Fibroblast of the conjunctiva (primary cell): ENCODE measurements at places on chromosomes 2 and 18.

- DNase-seq = no peak
Measured at GRCh38 chr2:27866237-27866636, 23.9 kb downstream of the RBKS start.

GRCh38 chr2:194526121-194526520, 1130.9 kb upstream of the SLC39A10 start:
- no peak for DNase-seq

DNA sequence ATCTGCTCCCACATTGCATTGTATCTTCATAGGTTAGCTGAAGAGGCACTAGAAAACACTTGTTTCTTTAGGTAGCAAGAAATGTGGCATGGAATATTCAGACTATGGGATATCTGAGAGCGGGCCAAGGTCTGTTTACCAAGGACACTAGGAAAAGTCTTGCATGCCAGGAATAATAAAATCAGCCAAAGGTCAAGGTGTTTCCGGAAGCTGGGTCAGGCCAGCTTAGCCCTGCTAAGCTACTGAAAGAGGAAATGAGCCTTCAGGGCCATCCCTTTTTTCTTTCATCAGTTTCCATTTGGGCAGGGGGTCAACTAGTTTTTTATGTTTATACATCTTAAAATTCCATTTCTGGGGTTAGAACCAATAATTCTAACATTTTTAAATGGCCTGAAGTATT, 101.1 kb downstream of the DPP4 start:
- DNase-seq = no peak

DNA sequence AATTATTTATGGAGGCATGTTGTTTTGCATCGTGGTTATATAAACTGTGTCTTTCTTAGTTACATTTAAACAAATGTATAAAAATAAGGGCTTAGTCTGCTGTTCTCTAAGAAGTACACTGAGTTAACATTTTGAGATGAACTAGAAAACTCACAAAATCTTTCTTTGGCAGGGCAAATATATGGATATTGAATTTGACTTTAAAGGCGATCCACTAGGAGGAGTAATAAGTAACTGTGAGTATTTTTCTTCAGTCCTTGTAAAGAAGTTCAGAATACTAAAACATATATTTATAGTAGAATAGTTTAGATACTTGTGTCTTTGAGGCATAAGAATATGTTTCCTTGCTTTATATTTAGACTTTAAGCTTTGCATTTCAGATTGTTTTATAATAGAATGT, 104.8 kb downstream of the MYO1B start:
- DNase-seq = no peak

DNA sequence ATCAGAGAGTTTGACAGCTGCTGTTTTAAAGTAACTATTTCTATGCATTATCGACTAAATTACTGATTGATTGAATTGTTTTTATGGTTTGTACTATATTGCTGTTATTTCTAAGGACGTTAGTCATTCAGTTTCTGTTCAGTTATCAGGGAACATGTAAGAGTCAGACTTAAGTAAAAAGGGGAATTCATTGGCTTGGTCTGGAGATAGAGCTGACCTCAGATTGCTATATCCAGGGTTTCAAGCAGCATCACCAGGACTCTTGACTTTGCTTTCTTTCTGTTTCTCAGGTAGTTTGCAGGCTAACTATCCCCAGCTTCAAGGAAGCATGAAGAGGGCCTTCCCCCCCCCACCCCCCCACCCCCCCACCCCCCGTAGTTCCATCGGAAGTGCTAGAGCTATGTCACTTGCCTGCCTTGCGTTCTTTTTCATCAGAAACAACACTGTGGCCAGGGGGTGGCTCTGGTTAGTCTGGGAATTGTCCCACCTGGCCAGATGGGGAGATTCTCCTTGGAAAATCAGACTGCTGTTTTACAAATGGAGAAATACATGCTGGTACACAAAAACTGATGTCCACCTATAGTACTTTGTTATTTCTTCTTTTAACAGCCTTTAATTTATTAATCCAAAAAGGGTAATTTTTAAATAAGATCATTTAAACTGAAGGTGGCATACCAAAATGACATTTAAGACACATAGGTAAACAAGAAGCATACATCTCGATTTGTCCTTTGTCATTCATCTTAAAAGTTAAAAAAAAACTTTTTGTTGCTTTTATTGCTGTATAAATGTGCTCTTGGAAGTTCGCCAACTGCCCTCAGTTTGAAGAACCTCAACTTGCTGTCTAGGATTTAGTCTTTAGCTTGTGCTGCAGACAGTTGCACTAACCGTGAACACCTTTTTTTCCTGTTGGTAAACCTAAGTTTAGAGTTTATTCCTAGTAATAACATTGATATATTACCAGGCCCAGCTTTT, 9.4 kb downstream of the SMAD4 start:
- no peak for DNase-seq

GRCh38 chr2:215356948-215357461, 45.1 kb downstream of the ATIC start:
- DNase-seq = peak; percentile 56

DNA sequence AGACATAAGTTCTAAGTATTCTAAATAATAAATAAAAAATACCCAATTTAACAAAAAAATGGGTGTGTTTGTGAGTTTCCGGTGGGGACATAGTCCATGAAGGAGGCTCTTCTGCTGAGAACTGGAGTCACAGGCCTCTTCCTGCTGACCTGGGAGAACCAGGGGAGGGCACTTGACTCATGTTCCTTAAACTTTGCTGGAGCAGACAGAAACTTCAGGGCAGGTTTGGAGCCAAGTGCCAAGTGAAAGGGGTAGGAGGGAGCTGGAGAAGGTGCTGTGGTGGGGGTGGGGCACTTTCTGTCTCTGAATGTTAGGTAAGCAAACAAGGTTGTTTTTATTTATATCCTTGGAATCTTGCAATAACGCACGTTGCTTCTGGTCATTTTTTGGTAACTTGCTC, 78.8 kb upstream of the TTN start:
- DNase-seq = no peak

DNA sequence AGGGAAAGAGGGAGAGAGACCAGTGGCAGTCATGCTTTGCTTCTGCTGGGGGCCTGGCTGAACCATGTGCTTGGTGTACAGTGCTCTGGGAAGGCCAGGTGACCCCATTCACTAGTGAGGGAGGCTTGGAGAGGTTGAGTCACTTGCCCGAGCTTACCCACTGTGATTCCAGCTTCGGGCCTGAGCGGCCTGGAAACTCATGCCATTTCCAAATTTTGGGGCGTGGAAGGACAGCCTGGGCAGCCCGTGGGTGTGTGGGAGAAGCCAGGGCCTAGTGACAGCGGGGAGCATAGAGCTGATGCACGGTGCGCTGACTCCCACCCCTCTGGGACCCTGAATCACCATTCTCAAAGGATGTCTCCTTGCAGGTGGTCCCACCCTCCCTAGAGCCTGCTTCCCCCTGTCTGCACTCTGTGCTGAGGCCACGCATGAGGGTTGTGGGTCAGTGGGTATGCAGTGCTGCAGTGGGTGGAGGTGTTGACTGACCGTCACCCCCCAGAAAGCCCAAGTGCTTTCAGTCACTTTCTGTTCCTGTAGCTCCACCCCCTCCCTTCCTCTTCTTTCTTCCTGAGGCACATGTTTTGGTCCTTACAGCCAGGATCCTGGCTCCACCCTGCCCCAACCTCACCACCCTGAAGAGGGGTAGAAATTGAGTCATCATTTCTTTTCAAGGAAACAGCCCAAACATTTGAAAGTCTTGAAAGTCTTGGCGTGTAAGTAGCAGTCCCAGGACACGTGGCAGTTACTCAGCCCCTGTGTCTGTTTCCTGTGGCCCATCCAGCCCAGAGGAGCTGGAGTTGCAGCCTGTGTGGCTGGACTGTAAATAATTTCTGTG, 69.3 kb upstream of the MCFD2 start:
- peak; percentile 90 for DNase-seq

DNA sequence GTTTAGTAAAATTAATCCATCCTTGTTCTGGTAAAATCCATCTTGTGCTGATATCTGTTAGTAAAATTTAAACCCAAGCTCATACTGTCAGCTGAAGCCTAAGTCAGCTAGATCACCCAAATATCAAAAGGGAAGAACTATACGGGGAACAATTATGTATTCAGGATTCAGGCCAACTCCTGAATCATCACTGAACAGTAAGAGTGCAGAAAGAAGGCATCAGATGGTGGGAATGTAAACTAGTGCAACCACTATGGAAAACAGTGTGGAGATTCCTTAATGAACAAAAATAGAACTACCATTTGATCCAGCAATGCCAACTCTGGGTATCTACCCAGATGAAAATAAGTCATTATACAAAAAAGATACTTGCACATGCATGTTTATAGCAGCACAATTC, 81.8 kb downstream of the RAPGEF4 start:
- no peak for DNase-seq
